CD8-positive, alpha-beta T cell (primary cell): ENCODE measurements at places on chromosomes 3 and 15. TPM values are rescaled to one million over a fixed set of nuclear protein-coding genes. Genes with fewer than 3 reads are reported as not detected.

The SENP7 gene
- total RNA-seq, result 29.1 TPM

The CHRD gene
- total RNA-seq, result not detected

The SLC27A2 gene
- total RNA-seq, result 0.33 TPM

The MCCC1 gene
- total RNA-seq, result 25.9 TPM

The FANCD2OS gene
- total RNA-seq, result not detected

DNA sequence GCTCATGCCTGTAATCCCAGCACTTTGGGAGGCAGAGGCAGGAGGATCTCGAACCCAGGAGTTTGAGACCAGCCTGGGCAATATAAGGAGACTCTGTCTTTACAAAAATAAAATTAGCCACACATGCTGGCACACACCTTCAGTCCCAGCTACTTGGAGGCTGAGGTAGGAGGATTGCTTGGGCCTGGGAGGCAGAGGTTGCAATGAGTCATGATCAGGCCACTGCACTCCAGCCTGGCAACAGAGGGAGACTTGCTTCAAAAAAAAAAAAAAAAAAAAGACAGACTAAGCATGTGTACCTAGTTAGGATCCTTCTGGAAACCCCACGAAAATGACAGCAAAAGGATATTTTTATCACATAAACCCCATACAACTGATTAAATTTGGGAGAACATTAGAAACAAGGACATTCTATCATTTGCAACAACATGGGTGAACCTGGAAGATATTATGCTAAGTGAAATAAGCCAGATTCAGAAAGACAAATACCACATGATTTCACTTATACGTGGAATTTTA is 44.9 kb downstream of the METTL6 start:
- DNase-seq, result no peak

DNA sequence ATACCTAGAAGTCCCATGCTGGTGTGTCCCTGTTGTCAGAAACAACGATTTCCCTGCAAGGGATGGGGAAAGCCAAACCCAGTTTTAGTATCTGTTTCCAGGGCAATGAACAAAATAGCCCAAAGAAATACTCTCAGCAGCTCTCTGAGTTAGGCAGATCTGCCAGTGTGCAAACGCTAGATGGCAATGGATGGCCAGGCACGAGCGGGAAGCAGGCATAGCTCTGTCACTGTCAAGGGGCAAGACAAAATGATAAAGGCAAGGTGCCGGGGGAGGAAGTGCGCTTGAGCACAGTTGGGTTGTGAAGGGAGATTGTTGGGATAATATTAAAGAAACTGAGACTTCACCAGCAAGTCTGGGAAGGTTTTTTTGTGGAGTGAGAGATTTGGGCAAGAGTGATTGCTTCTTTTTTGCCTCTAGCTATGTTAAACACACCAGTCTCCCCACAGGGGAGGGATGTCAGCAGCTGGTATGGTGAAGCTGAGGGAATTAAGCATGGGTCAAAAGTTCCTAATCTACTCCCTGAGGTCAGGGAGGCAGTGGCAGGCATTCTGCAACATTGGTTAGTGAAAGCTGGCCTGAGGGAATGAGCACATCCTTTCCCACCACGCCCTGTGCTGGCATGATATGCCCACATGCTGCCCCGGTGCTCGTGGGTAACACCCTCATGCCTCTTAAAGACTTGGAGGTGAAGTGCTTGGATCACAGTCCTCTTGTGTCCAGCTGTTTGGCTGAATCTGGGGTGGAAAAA is 117.5 kb downstream of the PDCD6IP start:
- no peak for DNase-seq

DNA sequence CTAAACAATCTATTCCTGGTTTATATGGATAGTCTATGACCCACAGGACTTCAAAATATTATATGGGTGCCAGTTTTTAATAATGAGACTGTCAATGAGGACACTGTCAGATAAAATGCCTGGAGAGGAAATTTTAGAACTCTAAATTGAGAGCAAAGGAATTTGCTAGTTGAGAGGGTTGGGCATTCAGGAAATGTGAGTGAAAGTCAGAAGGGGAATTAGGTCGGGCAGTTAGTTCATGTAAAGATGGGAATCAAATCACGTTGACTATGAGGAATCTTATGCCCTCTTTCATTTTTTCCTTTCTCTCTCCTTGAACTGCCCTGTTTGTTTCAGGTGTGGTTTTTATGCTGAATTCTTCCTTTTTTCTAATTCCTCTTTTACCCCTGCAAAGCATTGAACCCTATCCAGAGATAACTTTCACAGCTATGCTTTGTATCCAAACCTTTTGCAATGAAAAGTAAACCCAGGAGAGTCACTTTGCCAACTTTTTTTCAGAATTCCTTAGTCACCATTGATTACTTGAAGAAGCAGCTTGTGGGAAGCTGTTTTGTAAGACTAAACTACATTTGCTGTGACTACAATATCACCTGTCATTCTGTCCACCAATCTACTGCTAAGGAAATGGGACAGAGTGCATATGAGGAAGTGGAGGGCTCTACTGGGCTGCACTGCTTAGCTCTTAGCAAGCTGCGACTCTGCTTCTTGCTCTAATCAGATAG is 27.8 kb downstream of the CHP1 start:
- DNase-seq, result no peak

DNA sequence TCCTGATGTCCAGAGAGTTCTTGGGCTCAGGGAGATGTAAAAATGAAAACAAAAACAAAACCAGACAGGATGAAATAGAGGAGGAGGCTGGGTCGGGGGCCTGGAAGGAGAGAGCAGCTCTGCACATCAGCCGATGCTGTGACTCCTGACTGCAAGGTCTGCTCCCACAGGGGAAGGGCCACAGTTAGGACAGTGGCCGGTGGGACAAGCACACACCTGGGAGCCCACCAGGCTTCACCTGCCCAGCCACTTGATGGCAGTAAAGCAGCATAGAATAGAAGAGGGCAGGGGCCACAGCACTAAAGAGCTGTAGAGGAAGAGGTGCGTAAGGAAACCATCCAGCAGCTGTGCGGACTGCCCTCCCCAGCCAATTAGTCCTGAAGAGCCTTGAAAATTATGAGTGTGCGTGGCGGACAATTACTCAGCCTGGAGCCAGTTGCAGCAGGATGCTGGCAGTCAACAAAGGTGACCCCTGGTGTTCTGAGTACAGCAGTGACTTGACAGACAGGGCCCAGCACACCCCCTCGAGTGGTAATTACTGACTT is 29.8 kb downstream of the ALS2CL start:
- no peak for DNase-seq

GRCh38 chr15:91652610-91653207 is 200.8 kb upstream of the SLCO3A1 start:
- no peak for DNase-seq

GRCh38 chr15:52783929-52784798 is 6.0 kb downstream of the ONECUT1 start:
- no peak for DNase-seq

- DNase-seq, result no peak
These were observed 138.0 kb upstream of the P2RY1 start for GRCh38 chr3:152696962-152697361.

- DNase-seq, result no peak
These were observed 635.8 kb downstream of the SQOR start for GRCh38 chr15:46270481-46271147.

- no peak for DNase-seq
These were observed 102.6 kb upstream of the BNIP2 start for GRCh38 chr15:59791755-59792154.

DNA sequence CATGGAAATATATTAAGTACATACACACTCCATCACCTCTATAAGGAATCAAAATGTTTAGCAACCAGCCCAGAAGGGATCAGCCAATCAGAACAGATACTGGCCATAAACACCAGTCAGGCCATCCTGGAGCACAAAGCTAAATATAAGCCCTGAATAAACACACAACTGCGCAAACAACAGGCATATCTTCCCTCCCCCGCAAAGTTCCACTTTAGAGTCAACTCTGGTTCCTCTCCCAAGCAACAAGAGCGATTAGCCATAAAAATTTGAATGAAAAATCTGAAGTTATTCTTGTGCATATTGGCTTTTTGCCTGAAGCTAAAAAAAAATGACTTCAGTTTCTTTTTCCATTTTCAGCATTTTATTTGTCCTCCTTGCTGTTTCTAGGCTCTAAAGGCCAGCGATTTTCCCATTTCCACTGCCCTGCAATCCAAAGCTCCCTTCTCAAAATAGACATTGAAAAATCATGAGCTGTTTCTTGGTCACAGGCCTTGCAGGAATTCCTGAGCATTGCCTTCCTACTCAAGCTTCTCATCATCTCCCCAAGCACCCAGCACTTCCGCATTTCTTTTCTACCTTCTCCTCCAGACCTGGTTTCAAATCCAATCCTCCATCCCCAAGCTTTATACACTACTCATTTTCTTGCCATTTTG is 247.9 kb downstream of the ZMAT3 start:
- DNase-seq, result no peak

DNA sequence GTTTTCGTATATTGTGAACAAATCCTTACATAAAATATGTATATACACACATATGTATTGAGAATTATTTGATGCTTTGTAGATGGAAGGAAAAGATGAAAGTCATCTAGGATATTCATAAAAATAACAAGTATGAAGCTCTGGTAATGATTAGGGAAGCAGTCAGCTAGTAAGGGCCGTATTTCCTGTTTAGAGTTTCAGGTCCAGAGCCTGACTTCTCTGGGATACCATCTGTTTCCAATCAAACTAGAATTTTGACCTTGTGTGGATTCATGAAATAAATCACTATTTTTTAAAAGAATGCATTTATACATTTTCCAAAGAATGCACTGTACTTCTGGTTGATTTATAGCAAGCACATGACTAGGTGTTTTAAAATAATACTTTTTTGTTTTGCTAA is 156.1 kb upstream of the CGNL1 start:
- no peak for DNase-seq
